ENCODE measurements at places on chromosomes 7 and 10.

DNA sequence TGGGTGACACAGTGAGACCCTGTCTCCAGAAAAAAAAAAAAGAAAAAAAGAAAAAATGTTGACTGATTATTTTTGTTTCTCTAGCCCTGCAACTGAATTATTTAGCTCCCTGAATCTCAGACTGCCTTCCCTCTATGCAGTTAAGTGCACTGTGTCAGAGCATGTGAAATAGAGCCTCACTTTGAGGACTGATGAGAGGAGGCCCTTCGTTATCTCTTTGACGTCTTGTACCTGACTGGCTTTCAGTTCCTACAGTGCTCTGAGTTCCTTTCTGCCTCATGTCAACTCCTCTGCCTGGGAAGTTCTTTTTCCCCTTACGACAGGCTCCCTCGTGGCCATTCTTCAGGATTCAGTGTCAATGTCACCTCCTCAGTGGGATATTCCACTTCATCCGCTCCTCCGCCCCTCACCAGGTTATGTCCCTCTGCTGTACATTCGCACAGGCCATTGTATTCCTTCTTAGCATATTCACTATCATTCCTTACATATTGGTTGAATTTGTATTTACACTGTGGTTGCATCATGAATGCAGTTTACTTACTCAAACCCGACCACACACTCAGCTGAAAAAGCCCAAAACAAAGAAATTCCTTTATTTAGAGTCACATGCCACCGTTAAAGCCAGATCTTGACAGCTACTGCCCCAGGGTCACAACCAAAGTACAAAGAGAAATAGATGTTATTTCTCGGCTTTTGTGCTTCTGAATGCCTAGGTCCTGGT lies 18.1 kb upstream of the CAMK2G start:
- no peak for DNase-seq

GRCh38 chr7:108449521-108449920 lies 6.7 kb downstream of the NRCAM start:
- DNase-seq: no peak

GRCh38 chr10:18859659-18860058 lies 188.9 kb upstream of the MALRD1 start:
- no peak for DNase-seq

DNA sequence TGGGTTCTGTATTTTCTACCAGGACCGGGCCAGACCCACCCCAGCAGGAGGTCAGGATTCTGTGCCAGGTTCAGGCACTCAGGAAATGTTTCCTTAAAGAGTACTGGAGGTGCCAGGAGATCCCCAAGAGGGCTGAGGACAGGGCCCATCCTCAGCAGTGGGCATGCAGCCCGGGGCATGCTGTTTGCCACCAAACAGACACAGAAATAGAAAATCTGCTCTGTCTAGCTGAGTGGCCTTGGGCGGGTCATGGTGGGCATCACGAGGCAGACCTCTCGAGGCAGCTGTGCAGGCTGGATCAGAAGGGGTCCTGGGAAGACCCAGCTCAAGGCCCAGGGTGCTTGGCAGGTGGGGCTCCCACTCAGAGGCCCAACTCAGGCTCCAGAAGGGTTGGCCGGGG lies 105.0 kb downstream of the FAM53B start:
- no peak for DNase-seq

GRCh38 chr10:34538281-34538829 lies 276.7 kb downstream of the PARD3 start:
- no peak for DNase-seq

DNA sequence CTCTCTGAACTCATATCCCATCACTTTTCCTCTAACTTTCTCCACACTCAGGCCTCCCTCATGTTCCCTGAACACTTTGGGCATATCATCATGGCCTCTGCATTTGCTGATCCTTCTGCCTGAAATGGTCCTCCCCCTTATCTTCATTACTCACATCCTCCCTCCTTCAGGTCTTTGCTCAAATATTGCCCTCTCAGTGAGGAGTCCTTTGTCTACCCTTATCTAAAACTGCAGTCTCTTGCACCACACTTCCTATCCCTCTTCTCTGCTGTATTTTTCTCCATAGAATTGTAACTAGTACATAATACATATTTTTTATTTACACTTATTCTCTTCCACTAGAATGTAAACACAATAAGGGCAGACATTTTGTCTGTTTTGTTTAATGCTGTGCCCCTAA lies 41.7 kb downstream of the DNAJC1 start:
- no peak for DNase-seq

GRCh38 chr10:60130130-60130579 lies 223.8 kb upstream of the CCDC6 start:
- DNase-seq: no peak

DNA sequence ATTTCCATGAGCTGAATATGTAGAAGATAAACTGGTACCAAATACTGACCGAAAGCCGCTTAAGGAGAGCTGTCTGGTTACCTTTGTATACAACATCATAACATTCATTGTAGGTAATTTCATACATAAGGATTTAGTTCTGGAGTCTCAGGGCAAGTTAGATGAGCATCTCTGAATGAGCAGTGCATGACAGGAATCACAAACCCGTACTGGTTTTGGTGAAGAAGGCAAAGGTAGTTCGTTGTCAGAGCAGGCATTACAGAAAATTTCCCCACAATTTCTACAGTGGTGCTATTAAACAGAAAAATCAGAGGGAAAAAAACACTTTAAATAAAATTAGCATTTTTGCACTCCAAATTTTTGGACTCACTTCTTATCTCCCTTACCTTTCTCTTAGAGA lies 12.9 kb upstream of the PBLD start:
- no peak for DNase-seq

- DNase-seq: no peak
Measured at GRCh38 chr10:37860494-37861190, 3.2 kb upstream of the ZNF248 start.

DNA sequence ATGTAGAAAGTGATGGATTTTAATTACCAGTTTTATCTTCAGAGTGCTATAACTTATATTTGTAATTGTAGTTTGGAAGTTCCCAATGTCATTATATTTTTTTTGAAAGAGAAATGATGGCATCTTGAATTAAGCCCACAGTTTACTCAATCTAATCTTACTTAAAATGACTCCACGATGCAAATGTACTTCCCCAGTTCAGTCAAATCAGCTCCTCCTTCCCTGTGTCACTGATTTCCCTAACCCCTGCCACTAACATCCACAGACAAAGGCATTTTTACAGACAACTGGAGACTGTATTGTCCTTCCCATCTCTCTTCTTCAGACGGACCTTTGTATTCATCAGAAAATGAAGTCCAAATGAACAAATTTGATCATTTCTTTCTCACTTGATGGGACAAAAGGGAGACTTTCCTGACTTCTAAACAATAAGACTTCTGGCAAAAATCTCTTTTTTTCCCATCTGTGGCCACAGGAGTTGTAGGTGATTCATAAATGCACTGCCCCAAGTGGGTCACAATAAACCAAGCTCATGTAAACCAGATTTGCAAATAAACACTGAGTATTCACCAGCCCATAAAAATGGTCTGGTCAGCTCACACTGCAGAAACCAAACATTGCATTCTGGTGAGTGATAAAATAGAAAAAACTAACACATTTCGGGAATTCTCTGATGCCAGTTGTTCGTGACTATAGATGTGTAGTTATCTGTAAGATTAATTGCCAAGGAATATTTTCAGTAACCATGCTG lies 162.9 kb downstream of the FANK1 start:
- no peak for DNase-seq

- no peak for DNase-seq
Measured at GRCh38 chr7:92231-92674, 100.1 kb upstream of the FAM20C start.

DNA sequence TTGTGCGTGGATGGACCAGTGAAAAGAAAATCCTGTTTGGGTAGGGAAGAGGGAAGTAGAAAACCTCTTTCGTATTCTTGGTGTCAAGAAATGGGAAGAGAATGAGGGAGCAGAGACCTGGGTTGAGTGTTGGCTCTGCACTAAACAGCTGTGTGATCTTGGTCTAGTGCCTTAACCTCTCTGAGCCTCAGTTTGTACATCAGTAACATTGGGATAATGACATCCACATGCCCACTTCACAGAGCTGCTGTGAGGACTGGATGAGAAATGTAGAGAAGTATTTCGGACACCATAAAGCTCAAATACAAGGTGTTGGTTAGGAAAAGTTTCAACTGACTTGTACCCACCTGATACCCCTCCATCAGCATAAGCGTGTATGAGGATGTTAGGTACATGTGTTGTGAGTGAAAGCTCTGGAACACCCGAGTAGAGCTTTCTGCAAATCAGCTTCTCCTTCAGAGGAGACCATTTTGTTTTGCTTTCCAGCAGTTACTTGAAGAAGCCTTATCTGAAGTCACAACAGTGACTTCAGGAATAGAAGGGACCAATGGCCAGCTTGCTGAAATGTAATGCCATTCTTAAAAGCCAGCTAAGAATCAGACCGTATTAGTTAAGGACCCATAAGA lies 11.2 kb downstream of the TRIM56 start:
- DNase-seq: no peak

GRCh38 chr10:14330388-14331061 lies at the start of gene FRMD4A:
FRMD4A (minus strand) TSS chr10:14330924.
- no peak for DNase-seq
